Fibroblast of skin of right quadriceps (primary cell): ENCODE measurements at places on chromosomes 3 and 15.

DNA sequence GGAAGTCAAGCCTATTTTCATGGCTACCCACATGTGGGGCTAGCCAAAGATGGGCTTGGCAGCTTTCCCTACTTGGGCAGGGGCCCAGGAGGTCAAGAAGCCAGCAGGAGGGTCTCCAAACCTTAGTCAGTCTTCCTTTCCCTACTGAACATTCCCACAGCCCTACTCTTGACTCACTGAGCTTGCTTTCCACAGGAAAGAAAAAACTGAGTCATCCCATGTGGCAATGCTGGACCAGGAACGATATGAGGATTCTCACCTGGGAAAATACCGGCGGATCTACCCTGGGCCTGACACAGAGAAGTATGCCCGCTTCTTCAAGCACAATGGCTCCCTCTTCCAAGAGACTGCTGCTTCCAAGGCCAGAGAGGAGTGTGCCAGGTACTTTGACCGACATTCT lies 3.7 kb upstream of the NGRN start:
- peak; percentile 20 for DNase-seq

- no peak for DNase-seq
Measured at GRCh38 chr3:168709073-168709472, 613.3 kb upstream of the GOLIM4 start.

DNA sequence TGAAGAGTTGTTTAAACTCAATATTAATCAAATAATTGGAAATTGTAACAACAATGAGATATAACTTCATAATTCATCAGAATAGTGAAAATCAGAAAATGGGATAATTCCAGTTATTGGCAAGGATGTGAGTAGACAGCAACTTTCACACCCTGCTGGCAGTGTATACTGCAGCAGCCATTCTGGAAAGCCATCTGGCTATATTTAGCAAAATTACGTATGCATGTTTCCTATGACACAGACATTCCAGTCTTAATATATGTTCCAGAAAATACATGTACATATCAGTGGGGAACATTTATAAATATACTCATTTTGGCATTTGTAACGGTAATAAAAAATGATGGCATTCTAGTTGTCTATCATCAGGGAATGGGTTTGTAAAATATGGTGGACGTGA lies 564.1 kb downstream of the GBE1 start:
- peak; percentile 66 for DNase-seq

DNA sequence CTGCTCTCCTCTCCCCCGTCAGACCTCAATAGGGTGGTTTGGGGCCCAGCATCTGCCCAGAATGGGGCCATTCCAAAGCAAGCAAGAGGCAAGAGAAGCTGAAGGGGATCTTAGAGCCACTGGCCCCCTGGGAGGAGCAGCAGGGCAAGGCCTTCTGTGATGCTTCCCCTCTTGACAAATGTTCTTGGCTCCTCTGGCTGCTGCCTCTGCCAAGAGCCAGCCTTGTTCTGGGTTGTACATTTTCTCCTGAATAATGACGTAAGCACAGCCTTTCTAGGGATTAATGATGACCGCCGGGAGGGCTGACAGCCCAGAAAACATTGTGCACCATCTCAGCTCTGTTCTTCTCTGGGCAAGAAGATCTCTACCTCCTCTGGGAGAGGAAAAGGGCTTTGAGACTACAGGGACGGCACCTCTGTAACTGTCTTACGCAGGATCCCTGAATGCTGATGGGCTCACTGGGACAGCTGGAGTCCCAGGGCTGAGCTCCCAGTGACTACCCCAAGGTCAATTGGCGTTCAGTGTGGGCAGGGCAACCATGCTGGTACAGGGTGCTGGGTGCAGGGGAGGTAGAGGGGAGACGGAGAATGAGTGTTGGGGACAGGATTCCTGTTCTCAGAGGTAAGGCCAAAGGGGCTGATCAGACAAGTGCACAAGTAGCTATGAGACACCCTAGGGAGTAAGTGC lies 253.3 kb downstream of the FAM43A start:
- no peak for DNase-seq

DNA sequence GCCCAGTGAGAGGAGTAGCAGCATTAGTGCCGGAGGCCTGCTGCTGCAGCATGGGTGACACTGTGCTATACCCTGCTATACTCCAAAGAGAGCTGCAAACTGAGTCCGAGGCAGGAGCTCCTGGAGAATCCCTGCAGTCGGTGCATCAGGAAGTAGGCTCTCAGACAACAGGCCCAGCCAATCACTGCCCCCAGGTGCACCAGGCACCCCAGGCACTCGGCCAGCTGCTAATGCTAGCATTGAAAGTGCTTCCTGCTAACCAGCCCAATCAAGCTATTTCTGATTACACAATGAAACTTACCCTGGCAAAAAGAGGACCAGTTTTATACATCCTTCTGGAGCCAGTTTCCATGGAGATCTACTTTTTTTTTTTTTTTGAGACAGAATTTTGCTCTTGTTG lies 45.6 kb upstream of the IREB2 start:
- no peak for DNase-seq

- DNase-seq = peak; percentile 71
Measured at GRCh38 chr3:119891944-119892721, 110.2 kb downstream of the NR1I2 start.

- DNase-seq = peak; percentile 15
Measured at GRCh38 chr3:55826731-55827496, 339.8 kb upstream of the WNT5A start.

DNA sequence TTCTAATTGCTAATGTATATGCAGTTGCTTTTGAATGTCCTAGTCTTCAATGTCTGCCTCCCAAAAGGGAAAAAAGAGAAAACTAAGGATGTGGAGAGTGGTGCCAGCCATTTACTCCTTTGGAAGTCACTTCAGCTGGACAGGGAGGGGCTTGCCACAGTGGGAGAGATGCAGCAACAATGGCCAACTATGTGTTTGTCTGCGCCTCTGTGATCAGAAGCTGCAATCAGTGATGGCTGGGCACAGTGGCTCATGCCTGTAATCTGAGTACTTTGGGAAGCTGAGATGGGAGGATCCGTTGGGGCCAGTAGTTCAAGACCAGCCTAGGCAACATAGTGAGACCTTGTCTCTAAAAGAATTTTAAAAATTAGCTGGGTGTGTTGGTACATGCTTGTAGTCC lies 16.7 kb upstream of the CLRN1 start:
- DNase-seq = no peak

GRCh38 chr15:33746203-33746602 lies 222.1 kb upstream of the CHRM5 start:
- no peak for DNase-seq
